ENCODE measurements at places on chromosomes 16 and 17.
A peak's percentile ranks its signal among the peaks of the same experiment; 100 is the strongest.

DNA sequence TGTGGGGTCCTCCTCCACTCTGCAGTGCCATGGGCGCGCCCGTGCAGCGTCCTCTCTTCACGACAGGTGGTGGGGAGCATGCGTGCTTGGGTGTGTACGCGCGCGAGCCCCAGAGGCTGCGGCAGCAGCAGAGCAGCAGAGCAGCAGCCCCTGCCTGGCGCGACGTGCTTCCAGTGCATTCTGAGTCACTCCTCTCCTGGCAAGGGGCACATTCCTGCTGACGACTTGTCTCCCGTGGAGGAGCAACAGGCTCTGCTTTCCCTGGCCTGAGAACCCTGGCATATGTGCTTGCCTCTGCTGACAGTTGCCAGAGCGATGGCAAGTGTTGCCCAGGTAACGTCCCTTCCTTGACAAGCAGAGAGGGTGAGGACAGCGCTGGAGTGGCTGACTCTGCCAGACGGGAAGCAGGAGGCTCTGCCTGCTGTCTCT is 133.8 kb upstream of the PLCG2 start:
- DNase-seq, result peak; percentile 87

- no peak for DNase-seq
These were observed 193.9 kb downstream of the ZNF18 start for GRCh38 chr17:11803231-11803969.

DNA sequence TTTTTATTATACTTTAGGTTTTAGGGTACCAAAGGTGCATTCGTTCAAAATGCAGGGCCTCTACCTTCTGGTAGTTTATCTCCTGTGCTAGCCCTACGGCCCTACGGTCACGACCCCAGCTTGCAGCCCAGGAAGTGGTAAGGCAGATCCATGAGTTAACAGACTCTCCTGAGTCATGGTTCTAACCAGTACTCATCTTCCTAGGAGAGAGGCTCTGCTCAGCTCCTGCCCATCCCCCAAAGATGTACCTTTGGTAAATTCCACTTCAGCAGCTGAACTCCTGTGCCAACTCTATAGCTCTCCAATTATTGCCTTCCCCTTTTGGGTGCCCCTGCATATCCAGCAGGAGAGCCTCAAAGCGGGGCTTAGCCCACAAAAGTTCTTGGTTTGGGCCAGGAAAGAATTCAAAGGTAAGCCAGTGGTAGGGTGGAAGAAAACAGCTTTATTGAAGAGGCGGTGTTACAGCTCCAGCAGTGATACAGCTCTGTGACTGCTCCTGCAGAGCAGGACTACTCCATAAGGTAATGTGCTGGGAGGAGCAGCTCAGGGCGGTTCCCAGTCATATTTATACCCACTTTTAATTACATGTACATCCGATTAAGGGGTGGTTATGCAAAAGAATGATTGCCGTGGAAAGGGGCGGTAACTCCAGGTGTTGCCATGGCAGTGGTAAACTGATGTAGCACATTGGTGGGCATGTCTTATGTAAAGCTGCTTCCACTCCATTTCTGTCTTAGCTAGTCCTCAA is 241.4 kb downstream of the PMP22 start:
- no peak for DNase-seq

GRCh38 chr17:37368577-37368976 is 7.2 kb upstream of the C17orf78 start:
- DNase-seq, result no peak

DNA sequence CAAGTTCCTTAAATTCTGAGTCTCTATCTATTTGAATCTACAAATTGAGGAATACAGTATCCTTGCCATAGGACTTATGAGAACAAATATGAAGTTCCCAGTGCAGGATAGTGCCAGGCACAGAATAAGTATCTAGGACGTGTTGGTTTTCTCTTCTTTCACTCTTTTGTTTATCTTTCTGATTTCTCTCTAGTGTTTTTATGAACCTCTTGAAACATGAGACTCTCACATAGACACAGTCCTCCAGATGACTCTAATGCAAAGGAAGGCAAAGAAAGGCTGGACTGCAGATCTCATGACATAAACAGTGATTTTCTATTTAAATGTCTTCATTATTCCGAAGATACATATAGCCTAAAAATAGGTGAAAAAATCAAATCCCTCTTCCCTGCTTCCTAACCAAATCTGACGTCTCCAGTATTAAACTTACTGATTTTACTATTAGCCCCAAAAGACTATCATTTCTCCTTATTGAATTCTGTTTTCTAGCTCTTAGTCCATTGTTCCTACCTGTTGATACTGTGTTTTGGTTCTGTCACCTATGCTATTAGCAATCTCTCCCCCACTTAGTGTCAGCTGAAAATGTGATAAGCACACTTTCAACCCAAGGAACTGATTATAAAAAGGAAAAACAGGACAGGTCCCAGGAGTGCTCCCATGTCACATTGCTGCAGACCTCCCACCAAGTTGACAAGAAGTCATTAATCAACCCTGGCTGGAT is 24.9 kb upstream of the ADAMTS18 start:
- no peak for DNase-seq

DNA sequence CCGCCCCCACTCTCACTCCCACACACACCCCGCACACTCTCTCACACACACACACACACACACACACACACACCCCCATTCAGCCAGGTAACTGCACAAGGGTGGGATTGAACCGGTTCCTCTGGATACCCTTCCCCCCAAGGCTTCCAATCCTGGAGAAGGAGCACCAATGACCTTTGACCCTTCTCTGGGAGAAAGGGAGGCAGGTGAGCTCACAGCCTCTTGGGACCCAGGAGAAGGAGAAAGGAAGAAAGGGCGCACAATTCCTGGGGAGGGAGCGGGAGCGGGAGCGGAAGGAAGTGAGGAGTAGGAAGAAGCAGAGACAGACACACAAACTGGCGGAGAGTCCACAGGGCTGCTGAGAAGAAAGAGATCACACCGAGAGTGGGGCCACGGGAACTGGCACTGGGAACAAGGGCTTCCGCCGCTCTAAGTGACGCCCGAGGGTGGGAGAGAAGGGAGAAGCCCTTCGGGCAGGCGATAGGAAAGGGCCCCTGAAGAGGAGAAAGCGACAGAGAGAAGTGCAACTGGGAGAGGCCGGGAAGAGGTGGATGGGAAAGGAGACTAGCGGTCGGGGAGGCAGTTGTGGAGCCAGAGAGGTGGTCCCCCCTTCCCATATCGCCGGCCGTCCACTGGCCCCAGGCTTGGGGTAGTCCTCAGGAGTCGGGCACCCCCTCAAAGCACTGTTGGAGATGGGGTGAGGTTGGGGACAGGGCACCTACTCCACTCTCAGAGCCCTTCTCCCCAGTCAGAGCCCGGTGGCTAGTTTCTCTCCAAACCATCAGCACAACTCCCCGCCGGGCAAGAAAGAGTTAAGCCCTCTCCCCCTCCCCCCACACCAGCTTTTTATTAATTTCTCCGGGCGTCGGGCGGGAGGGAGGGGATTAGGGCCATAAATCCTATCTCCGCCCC is 1.3 kb downstream of the SAMD14 start:
- no peak for DNase-seq

DNA sequence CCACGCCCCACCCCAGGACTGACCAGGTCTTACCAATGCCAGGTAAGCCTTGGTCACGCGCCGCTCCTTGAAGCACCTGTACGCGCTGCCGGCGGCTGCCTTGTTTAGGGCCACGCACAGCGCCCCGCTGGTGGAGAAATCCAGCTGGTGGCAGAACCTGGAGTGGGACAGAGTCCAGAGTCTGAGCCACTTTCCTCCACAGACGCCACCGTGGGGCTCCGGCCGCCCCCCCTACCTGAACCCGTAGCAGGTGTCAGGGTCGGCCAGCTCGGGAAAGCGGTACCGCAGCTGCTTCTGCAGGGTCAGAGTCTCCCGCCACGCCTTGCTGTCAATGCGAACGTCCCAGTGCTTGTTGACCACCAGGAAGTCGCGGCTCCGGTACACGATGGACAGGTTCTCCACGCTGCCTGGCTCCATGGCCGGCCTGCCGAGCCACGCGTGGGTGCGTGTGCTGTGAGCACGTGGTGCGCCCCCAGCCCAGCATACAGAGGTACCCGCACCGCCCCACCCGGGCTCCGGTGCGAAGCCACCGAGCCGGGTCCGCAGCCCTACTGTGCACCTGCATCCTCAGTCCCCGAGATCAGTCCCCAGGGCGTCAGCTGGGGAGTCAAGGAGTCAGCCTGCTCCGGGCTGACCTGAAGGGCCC is 737 bp downstream of the RPUSD1 start:
- no peak for DNase-seq

DNA sequence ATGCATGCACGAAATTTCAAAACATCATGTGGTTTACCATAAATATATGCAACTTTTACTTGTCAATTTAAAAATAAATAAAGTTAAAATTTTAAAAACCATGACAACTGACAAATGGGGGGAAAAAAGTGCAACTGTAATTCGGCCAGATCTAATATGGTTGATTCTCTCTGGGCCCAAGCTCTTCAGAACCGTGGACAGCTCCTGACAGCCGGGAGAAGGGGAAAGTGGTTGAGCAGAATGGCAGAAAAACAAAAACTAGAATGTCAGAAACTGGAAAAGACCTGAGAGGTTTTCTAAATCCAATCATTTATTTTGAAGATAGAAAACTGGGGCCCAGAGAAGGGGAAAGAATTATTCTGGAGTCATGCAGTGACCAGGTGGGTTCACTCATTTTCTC is 126.6 kb downstream of the TMEM132E start:
- DNase-seq, result no peak

GRCh38 chr16:53131363-53132071 is 76.7 kb downstream of the CHD9 start:
- DNase-seq, result no peak

All from keratinocyte (primary cell).